ENCODE measurements at places on chromosomes 12 and 14.

GRCh38 chr12:104720339-104721038 is 237.6 kb downstream of the SLC41A2 start:
- DNase-seq: no peak

DNA sequence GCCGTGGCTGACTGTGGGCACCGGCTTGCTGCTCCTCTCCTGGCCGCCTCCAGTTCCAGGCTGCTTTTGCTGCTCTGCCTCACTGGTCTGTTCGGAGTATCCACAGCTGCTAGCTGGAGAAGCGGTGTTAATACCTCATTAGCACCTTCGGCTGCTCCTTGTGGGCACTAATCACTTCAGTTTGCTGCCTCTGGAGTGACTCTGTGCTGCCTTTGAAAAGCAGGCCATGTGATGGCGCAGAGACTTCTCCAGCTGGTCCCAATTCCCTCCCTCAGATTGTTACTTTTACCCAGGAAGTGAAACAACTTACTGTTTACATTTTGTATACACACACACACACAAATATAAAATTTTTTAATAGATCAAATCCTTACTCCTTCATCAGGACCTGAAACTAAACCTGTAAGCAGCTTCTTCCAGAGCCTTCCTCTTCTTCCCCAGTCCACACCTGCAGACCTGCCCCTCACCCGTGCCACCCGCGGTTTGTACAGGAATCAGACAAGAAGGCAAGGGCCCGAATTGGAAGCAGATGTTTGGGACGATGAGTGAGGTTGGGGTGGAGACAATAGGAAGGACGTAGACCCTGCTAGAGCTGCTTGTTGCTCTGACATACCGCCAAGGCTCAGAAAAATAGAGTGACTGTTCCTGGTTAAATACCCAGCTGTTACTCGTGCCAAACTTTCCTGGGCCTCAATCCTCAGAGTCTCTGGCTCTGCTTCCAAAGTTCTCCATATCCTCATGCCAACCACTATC is 41.5 kb upstream of the LTBP2 start:
- DNase-seq: no peak

GRCh38 chr14:58082491-58083098 is 69.4 kb downstream of the ARMH4 start:
- DNase-seq: no peak

DNA sequence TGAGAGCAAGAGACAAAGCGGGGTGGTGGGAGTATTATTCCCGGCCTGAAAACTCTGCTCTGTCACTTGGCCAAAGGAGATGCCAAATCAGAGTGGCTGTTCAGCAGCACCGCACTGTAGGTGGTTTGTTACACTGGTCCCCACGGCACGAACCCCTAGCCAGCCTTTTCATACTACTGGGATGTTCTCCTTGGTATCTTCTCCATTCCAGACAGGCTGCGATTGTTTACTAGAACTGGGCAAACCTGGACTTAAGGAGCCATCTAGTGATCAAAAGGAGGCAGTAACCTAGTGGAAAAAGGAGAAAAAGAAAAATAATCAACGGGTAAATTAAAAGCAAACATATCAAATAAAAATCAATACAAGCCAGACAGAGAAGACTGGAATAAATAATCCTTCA is 58.9 kb upstream of the TMTC2 start:
- DNase-seq: no peak

GRCh38 chr12:32261638-32262037 is 137.7 kb upstream of the FGD4 start:
- no peak for DNase-seq
